Epithelial cell of proximal tubule (primary cell): ENCODE measurements at places on chromosomes 1 and 21. TPM values are rescaled to one million over a fixed set of nuclear protein-coding genes. Genes with fewer than 3 reads are reported as not detected.

- no peak for DNase-seq
Observed at GRCh38 chr1:164452549-164452948, 106.4 kb upstream of the PBX1 start.

GRCh38 chr21:43979654-43980053 is 32.5 kb upstream of the TRAPPC10 start:
- no peak for DNase-seq

- no peak for DNase-seq
Observed at GRCh38 chr1:187310038-187310631, 481.4 kb downstream of the PLA2G4A start.

GRCh38 chr1:3042481-3042880 is 21.2 kb downstream of the ACTRT2 start:
- no peak for DNase-seq

GRCh38 chr1:245673881-245674414 is 519.2 kb downstream of the KIF26B start:
- DNase-seq: no peak

The C1QA gene
- not detected in 2 replicates for total RNA-seq

DNA sequence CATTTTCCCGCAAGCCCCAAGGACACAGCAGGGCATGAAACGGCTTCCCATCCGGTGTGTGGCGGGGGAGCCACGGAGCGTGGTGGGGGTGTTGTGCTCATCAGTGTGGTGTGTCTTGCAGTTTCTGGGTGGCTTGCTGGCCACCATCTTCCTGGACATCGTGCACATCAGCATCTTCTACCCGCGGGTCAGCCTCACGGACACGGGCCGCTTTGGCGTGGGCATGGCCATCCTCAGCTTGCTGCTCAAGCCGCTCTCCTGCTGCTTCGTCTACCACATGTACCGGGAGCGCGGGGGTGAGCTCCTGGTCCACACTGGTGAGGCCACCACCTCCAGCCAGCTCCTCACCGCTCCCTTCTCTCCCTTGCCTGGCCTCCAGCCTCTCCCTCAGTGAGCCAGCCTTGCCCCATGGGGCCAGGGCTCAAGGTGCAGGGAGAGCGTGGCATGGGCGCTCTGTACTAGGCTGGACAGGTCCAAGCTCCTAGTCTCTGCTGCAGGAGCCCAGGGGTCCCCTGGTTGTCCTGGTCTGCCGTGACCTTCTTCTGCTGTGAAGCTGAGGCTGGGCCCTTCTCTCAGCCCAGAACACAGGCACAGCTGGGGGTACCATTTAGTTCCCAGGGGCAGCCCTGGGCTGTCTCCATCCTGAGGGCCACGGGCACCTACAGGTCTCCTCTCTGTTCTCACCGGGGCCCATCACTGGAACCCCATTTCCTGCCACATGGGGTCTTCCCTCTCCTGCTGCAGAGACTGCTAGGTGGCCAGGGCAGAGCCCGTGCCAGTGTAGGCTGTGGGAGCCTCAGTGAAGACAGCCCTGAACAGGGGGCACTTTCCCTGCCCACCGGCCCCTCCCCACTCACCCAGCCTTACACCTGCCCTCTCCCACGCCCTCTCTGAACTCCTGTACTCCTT is 12.6 kb downstream of the AGTRAP start:
- no peak for DNase-seq

GRCh38 chr21:27366036-27366435 is 399.1 kb upstream of the ADAMTS5 start:
- no peak for DNase-seq

The OR6F1 gene
- not detected in 2 replicates for total RNA-seq

- no peak for DNase-seq
Observed at GRCh38 chr1:32332290-32333079, 3.5 kb downstream of the MARCKSL1 start.

- DNase-seq: no peak
Observed at GRCh38 chr1:52554756-52555155, 1.9 kb upstream of the TUT4 start.

GRCh38 chr21:25329227-25329825 is 278.0 kb downstream of the MRPL39 start:
- peak; percentile 67 for DNase-seq

- DNase-seq: no peak
Observed at GRCh38 chr1:241682921-241683320, 30.8 kb downstream of the WDR64 start.

DNA sequence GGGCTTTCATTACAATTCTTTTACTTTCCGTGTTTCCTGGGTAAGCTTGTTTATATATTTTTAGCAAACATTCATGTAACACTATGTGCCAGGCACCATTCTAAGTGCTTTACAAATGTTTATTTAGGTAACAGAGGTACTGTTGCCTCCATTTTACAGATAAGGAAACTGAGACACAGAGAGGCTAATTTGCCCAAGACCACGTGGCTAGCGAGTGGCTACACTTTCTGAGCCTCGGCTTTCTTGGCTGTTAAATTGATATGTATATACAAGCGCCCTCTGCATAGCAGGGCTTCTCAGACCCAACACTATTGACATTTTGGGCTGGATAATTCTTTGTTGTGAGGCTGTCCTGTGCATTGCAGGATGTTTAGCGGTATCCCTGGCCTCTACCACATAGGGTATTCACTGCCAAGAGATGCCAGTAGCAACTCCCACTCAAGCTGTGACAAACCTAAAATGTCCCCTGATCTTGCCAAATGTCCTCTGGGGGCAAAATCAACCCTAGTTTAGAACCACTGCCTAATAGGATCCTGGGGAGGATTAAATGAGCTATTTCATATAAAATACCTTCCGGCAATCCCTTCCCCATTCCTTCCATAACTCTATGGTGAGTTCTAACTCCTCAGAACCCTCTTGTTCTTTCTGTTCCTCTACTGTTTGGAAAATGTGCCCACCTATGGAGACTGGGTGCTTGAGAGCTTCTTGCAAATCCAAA is 17.2 kb upstream of the ID3 start:
- DNase-seq: no peak

GRCh38 chr1:216732121-216732520 is 8.9 kb upstream of the ESRRG start:
- DNase-seq: no peak

DNA sequence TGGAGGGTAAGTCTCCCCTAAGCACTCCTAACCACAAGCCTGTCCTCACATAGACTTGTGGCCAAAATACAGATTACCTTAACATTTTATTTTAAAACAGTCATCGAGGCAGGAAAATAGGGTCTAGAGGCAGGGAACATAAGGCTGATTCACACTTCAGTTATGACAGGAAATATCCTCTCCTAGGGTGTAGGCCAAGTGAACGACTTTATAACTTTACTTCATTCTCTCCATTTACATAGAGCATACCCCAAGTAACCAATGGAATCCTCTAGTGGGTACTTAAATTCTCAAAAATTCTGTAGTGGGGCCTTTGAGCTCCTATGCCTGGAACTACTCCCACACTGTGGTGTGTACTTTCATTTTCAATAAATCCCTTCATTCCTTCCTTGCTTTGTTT is 113.0 kb downstream of the WDR3 start:
- no peak for DNase-seq

GRCh38 chr1:205326812-205327466 is 5.4 kb upstream of the NUAK2 start:
- DNase-seq: no peak

- no peak for DNase-seq
Observed at GRCh38 chr21:46354518-46354917, 30.6 kb downstream of the PCNT start.

- no peak for DNase-seq
Observed at GRCh38 chr1:51086496-51087271, 15.3 kb upstream of the C1orf185 start.

The RHBG gene
- 0.14 TPM in 1 of 2 replicates, not detected in the other for total RNA-seq

DNA sequence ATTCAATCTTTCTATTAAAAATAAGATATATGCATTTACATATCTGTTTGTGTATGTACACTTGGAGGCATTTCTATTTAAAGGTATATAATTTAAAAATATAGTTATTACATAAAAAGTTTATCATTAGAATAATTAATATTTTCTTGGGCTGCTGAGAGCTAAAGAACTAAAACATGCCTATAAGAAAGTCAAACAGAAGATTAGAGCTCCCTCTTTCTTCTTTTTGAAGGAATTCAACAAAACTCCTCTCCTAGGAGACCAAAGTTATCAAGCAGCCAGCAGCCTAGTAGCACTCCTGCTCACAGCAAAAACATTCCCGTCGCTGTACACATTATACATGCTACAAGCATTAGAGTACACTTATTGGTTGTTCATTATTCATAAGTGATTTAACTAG is 216.4 kb downstream of the VAV3 start:
- DNase-seq: no peak

DNA sequence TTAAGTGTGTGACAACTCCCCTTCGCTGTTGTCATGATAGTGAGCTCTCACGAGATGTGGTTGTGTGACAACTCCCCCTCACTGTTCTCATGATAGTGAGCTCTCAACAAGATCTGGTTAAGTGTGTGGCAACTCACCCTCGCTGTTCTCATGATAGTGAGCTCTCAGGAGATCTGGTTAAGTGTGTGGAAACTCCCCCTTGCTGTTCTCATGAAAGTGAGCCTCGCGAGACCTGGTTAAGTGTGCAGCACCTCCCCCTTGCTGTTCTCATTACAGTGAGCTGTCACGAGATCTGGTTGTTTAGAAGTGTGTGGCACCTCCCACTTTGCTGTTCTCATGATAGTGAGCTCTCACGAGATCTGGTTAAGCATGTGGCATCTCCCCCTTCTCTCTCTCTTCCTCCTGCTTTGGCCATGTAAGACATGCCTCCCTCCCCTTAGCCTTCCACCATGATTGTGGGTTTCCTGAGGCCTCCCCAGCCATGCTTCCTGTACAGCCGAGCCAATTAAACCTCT is 25.1 kb upstream of the LSS start:
- no peak for DNase-seq

The SERTAD4 gene
- 8.7 and 12.7 TPM in 2 replicates for total RNA-seq

DNA sequence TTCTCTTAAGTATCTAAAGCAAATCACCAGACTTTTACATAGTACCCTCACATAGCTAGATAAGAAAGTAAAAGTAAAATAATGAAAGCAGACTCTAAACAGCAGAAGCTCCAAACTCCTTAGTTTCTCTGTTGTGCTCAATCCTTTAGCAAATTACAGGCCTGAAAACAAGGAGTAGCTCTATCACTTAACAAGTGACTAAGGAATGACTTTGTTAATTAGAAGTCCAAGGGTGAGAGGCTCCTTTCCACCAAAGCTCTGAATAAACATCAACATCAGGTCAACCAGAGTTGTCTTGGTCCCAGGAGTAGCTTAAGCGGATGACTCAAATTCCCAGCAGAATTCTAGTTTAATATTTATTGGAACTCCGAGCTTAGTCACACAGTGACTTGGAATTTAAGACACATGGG is 5.9 kb downstream of the NRIP1 start:
- peak; percentile 77 for DNase-seq

- DNase-seq: no peak
Observed at GRCh38 chr1:229139331-229140118, 131.4 kb upstream of the RAB4A start.

DNA sequence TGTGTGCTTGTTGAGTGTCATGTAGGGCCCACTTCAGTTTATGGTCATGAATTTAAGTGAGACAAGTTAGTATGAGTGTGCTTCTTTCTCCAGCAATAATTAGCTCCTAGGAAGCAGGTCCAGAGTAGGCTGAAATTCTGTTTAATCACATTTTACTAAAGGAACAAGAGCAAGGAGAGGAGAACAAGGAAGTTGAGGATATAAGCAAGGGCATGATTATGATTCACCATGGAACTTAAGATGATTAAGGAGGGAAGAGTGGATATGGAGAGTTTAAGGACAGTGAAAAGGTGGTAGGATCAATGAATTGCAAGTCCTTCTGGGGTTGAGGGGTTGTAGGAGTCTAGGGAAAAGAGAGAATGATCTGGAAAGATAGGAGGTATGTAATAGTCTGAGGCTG is 3.1 kb upstream of the DIPK1A start:
- DNase-seq: no peak

- DNase-seq: no peak
Observed at GRCh38 chr1:22190251-22190650, 47.4 kb upstream of the WNT4 start.

The ZSWIM5 gene
- 0.23 and 0.72 TPM in 2 replicates for total RNA-seq

DNA sequence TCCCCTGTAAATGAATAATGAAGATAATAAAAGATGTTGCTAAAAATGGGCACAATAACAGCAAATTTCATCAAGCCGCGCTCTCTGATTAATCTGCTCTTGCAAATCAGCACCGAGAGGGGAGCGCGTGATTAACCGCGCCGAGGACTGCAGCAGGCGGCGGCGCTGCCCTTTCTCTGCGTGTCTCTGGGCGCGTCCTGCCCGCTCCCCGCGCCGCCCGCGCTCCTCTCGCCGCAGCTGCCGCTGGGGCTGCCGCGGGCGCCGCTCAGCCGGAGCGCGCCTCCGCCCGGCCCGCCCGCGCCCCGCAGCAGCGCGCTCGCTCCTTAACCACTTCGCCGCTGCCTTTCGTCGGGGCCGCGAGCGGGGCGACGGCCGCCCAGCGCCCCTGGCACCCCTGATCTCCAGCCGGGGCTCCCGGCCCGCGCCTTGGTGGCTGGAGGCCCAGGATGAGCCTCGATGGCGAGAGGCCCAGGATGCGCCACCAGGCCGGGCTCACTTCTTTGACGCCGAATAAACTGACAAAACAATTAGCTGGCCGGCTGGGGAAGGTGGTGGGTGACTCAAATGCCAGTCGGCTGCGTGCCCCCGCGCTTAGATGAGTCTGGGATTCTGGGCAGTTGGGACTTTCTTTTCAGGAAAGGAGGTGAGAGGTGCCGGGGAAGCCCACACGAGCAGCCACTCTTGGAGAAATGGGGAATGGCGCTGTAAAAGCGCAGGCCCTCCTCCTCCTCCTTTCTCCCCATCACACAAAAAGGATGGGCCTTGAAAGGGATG is 221.4 kb upstream of the PKN2 start:
- no peak for DNase-seq

- no peak for DNase-seq
Observed at GRCh38 chr1:19731311-19731821, 66.7 kb downstream of the HTR6 start.

DNA sequence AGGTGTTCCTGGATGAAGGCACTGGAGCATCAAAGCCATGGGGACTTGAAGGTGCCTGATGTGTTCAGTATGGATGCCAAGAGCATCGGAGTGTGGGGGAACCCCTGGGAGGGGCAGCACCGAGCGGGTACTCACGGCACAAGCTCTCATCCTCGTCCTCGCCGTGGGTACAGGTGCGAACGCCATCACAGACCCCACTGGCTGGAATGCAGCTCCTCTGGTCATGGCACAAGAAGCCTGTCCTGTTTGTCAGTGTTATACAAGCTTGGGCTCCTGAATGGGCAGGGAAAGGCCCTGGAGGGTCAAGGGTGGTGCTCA is 6.0 kb downstream of the LDLRAD1 start:
- no peak for DNase-seq
